Activated naive CD4-positive, alpha-beta T cell (primary cell): ENCODE measurements at places on chromosomes 2 and 18.

DNA sequence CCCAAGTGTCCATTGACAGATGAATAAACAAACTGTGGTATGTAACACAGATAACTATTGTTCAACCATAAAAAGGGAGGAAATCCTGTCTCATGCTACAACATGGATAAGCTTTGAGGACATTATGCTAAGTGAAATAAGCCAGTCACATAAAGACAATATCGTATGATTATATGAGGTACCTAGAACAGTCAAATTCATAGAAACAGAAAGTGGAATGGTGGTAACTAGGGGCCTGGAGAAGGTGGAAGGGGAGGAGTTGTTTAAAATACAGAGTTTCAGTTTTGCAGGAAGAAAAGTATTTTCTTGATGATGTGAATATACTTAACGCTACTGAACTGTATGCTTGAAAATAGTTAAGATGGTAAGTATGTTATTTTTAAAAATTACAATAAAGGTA is 304.6 kb upstream of the CXCR4 start:
- DNase-seq, result no peak

DNA sequence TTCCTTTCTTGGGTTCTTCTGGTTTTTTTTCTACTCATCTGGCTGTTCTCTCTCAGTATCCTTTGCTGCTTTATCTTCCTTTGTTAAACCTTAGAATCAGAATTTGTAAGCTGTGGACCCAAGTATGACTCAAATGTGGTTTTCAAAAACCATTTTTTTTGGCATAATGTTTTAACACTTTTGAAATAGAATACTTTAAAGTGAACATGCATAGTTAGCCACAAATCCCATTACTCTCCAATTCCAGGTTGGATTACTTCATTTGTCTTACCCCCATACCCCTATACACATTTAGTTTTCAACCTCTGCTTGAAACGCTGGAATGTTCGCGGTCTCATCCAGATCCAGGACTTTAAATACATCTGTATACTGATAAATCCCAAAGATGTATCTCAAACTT is 29.1 kb downstream of the ALMS1 start:
- no peak for DNase-seq

DNA sequence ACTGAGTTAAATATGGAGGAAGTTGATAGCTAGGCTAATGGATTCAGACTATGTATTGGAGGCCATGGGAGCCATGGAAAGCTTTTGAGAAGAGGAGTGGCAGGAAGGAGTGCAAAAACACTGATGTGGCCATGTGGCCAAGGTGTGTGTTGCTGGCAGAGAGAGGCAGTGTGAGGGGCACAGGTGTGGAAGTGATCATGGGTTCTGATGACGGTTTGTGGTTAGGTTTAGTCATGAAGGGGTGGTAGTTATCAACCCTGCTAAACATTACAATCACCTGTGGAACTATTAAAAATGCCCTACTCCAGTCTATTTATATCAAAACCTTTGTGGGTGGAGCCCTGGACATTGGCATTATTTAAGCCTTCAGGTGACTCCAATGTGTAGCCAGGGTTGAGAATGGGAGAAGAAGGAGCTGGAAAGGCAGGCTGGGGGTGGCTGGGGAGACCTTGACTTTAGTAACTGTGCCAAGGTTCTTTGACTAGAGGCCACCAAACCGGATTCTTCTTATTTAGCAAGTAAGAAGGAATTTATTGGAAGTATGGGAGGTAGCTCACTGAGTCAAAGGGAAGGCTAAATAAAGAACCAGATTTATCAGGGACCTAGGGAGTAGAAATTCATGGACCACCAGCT is 13.5 kb downstream of the GPR39 start:
- no peak for DNase-seq

GRCh38 chr18:74803769-74804168 is 206.1 kb downstream of the ZNF407 start:
- DNase-seq, result no peak

DNA sequence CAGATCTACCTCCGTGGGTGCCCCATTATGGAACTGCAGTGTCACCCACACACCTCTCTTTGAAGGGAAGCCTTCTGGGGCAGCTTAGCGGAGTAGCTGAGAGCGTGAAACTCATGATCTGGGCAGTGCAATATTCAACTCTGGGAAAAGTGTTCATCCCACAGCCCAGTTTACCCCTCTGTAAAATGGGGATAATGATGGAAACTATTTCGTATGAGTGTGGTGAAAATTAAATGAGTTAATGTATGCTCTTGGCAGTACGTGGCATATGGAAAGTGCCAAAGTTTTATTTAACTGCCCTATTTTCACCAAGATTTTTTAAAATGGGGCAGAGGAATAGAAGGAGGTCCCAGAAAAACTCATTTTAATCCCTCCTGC is 11.5 kb downstream of the EVX2 start:
- DNase-seq, result no peak

- no peak for DNase-seq
Measured at GRCh38 chr18:24937639-24938275, 414.2 kb downstream of the ZNF521 start.

DNA sequence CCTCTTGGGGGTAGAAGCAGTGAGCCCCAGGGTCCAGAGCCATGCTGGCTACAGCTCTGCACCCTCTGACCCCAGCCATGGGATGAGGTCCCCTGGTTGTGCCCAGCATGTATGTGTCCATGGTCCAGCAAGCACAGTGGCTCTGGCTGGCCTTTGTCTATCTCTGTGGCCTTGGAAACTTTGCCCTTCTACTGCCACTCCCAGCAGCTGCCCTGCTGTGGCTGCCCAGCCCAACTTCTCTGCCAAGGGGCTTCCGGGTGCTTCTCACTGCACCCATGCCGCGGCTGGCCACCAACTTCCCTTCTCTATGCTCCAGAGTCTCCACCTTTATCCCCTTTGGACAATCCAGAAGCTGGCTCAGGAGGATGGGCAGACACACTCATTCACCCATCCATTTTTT is 18.8 kb downstream of the TMEM185B start:
- no peak for DNase-seq

- no peak for DNase-seq
Measured at GRCh38 chr2:130918393-130918792, 81.7 kb downstream of the ARHGEF4 start.

DNA sequence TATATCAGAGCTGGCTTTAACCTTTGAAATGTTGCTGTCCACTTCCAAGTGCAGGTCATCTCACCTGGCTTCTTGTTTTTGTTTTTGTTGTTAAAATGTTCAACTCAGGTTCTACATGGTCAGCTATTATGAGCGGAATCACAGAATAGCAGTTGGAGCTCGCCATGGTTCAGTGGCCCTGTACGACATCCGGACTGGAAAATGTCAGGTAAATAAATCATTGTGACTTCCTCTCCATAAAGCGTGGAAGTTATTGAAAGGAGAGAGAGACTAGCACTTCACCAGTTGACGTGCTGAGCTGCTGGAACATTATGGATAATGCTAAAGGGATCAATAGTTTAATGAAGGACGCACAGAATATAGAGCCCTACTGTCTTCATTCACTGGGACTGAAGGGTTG is 184.6 kb upstream of the BOD1L2 start:
- no peak for DNase-seq

- no peak for DNase-seq
Measured at GRCh38 chr2:167966937-167967913, 280.2 kb downstream of the STK39 start.

DNA sequence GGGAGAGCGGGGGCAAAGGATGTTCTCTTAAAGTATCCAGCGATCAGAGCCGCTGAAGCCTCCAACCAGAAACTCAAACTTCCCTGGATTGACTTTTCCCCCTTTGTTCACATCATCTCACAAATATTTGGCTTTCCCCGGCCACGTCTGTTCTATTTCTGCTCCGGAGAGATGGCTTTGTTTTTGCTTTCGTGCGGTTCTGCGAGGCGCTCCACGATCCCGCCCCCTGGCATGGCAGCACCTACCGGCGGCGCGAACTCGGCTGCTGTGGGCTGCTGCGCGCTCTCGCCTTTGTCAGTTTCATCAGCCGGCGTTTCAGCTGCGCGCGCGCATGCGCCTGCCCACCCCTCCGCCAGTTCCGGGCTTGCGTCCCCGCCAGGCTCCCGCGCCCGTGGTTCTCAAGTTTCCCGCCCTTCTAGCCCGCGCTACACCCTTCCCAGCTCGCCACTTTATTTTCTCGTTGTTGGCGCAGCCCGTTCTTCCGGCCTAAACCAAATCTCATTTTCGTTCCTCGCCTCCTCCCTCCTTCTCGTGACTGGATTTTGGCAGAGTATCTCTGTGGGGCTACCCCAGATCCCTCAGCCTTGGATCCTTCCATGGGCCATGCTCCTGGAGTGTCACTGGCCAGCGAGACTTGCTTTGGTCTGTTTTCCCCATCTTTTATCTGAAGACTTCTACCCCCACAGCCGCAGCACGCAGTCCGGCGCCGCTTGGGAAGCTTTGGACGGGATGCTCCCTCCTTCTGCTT is 98.0 kb downstream of the INSIG2 start:
- peak; percentile 78 for DNase-seq

DNA sequence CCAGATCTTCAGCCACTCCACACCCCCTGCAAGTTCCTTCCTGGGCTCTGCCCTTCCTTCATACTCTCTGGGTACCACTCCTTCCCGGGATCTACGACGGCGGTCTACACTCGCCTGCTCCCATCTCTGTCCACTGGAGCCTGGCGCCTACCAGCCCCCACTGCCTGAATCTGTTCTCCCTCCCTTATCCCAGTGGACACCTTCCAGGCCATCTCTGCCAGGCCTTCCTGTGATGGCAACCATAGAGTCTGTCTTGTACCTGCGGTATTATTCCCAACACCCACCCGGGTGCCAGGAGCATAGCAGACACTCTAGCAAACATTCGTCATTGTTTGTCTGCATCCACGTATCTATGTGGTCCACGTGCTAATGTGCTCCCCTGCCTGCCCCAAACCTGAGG is 140.9 kb downstream of the ZFP36L2 start:
- no peak for DNase-seq

DNA sequence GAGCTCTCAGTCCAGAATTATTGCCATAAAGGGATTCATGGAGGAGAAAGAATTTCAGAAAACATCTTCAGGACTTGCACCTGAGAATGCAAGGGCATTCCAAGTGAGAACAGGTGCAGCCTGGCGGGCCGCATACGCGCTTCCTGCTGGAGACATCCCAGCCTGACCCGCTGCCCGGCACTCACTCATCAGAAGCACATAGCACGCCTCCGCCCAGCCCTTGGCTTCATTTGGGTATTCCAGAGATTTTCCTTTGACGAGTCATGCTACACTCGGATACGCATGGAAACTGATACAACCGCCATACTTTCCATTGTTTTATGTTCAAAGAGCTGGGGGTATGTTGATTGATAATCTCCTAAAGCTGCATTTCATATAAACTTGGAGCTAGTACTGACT is 228.0 kb upstream of the ID2 start:
- no peak for DNase-seq

GRCh38 chr18:76530846-76531245 is 35.8 kb upstream of the ZNF516 start:
- no peak for DNase-seq

GRCh38 chr2:210727549-210727948 is 171.2 kb downstream of the CPS1 start:
- no peak for DNase-seq

- no peak for DNase-seq
Measured at GRCh38 chr2:119202610-119203310, 20.9 kb upstream of the STEAP3 start.

GRCh38 chr2:209314653-209315052 is 109.2 kb upstream of the MAP2 start:
- no peak for DNase-seq

GRCh38 chr2:898319-898718 is 52.3 kb upstream of the SNTG2 start:
- DNase-seq, result no peak

GRCh38 chr2:86686905-86687304 is 33.2 kb upstream of the RMND5A start:
- DNase-seq, result no peak

- DNase-seq, result no peak
Measured at GRCh38 chr2:176018708-176019107, 16.6 kb upstream of the LNPK start.

GRCh38 chr2:73218298-73218697 is 4.3 kb downstream of the SMYD5 start:
- no peak for DNase-seq

DNA sequence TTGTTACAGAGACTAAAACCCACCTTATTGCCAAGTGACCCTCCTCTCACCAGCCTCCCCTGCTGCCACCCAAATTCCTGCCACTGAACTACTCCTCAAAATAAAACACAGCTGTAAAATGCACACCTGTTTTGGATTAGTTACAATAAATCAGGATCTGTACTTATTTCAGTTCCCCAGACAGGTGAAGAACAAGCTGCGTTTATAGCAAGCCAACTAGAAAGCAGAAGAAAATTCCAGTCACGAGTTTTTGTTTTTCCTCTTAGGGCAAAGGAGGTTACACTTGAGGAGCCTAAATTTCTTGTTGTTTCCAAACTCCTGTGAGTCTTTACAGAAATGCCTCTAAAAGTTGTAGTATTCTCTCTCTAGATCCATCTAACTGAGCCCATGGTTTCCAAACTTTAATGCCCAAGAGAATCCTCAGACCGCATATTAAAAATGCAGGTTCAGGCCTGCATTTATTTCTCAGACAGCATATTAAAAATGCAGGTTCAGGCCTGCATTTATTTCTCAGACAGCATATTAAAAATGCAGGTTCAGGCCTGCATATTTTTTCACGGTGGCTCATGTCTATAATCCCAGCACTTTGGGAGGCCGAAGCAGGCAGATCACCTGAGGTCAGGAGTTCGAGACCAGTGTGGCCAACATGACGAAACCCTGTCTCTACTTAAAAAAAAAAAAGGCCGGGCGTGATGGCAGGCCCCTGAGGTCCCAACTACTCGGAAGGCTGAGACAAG is 62.2 kb downstream of the ALPK2 start:
- no peak for DNase-seq

DNA sequence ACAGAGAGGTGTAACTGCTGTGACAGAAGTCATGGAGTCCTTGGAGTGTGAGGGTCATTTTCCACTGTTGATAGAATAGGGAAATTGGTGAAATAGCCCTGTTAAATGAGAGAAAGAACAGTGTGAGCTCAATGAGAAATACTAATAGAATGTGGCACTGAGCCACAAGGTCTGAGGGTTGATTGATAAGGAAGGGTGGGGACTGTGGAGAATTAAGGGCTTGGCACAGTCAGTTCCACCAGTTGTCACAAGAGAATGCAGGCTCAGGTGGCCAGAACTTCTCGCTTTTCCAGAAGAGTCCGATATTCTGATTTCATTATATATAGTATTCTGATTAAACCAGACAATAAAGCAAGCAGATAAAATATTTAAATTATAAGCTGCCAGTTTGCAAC is 9.1 kb upstream of the IL1RN start:
- no peak for DNase-seq
